ENCODE measurements at places on chromosomes 16 and 17.

DNA sequence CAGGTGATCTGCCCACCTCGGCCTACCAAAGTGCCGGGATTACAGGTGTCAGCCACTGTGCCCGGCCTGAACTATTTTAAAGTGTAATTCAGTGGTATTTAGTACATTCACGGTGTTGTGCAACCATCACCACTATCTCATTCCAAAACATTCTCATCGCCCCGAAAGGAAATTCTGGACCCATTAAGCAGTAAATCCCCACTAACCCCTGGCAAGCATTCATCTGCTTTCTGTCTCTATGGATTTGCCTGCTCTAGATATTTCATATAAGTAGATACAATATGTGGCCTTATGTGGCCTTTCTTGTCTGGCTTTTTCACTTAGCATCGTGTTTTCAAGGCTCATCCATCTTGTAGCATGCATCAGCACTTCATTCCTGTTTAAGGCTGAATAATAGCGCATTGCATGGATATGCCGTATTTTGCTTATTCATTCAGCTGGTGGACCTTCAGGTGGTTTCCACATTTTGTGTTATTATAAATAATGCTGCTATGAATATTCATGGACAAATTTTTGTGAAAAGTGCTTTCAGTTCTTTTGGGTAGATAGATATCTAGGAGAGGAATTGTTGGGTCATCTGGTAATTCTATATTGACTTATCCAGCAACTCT is 8.4 kb upstream of the HERPUD1 start:
- DNase-seq, result no peak

DNA sequence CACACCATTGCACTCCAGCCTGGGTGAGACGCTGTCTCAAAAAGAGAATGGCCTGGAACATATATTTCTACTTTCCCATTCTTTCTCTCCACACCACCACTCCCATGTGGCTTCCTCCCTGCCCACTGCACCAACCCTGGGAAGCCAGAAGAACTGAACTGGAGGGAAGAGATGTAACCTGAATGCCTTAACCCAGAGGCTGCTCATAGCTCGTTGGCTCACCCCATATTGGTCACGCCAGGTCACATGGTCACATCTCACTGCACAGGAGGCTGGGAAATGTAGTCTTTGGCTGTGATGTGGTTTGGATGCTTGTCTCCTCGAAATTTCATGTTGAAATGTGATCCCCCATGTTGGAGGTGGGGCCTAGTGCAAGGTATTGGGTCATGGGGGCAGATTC is 5.9 kb upstream of the DNAH17 start:
- no peak for DNase-seq

GRCh38 chr17:39527220-39527813 is 66.0 kb downstream of the CDK12 start:
- DNase-seq, result no peak

GRCh38 chr17:74953134-74953687 is 17.5 kb downstream of the OTOP3 start:
- DNase-seq, result no peak

DNA sequence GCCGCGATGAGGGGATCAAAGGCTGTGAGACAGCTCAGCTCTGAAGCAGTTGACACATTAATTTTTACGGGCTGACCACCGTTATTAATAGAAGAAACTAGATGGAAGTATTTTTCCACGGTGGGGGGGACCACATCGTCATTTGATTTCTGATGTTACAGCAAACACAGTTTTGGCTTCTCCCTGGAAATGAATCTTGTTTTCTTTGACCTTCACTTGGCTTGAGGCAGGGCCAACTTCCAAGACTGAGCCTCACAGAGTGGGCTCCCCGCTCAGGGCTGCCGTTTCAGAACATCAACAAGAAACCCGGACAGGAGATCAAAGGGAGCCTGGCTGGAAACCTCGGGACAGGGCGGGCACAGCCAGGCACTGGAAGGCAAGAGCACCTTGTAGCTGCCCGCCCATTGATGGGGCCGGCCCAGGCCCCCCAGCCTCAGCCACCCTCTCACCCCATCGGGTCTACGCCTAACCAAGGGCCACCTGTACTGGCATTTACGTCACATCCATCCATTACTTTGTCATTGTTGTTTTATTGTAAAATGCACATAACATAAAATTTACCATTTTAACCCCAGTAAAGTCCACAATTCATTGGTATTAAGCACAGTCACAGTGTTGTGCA is 124.6 kb downstream of the C16orf95 start:
- no peak for DNase-seq

- no peak for DNase-seq
Observed at GRCh38 chr17:47996201-47996600, 25.3 kb downstream of the CDK5RAP3 start.

DNA sequence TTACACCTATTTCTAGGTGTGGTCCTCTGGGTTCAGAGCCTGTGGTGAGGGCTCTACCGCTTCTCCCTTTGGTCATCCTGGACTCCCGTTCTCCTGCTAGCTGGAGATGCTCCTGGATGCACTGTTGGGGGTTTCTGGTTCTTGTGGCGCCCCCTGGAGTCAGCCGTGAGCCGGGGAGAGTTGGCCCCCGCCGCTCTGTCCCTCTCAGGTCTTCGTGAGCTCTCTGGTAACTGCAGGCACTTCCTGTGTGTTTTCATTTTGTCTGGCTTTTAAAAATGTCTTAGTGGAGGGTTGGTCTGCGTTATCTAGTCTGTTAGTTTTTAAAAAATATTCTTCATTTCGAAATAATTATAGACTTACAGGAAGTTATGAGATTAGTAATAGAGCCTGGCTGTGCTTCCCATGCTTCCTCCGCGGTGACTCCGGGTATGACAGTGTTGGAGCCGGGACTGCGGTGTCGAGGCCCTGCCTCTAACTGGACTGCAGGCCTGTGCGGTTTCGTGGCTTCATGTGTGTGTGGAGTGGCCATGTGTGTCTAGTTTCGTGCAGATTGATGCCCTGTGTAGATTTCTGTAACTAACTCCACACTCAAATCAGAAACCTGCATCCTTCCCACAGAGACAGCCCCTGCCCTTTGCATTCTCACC is 78.0 kb upstream of the ZNF750 start:
- peak; percentile 42 for DNase-seq

DNA sequence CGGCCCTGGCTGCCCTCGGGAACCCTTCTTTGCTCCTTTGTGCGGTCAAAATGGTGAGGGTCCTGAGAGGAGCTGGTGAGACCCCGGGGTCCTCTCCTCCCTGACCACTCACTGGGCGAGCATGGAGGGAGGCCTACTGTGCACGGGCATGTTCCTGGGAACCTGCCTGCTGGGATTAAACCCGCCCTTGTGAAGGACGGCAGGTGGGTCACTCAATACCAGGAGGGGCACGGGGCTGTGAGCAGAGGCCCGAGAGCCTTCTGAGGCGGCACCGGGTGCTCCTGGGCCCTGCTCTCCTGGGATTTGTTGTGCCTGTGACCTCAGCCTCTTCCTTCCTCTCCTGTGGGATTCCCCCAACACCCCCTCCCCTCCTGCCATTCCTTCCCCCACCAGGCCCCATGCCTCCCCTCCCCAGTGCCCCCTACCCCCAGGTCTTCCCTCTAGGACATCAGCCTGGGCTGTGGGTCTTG is 19.7 kb downstream of the METRNL start:
- DNase-seq, result no peak

- no peak for DNase-seq
Observed at GRCh38 chr17:14935845-14936485, 329.2 kb downstream of the PMP22 start.

DNA sequence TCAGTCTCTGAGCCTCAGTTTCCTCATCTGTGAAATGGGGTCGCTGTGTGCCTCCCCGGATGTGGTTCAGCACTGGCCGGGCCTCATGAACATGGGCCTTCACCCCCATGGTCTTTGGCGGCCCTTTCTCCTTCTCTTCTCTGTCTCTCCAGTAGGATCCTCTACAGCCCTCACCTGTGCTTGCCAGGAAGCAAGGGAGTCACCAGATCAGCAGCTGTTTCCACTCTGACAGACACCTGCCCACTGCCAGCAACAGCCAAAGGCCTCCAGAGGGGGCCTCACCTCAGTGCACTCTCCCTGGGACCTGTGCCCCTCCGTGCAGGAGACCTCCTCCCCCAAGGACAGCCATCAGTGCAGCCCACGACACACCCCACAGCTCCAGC is 89.4 kb downstream of the C16orf78 start:
- no peak for DNase-seq

- DNase-seq, result no peak
Observed at GRCh38 chr16:55898592-55898991, 23.4 kb upstream of the CES5A start.

DNA sequence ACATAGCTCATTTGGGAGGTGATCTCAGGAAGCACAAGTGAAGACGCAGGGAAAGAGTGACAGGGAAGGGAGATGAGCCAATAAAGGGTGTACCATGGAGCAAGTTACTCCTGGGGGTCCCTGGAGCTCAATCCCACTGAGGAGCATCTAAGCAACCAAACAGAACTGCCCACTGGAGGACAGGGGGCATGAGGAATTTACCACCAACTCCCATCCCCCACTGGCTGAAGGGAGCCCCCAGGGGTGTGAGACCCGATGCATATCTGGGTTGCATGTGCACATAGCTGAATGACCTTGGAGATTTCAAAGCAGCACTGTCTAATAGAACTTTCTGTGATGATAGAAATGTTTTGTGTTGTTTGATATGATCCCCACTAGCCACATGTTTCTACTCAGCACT is 29.6 kb downstream of the C16orf82 start:
- DNase-seq, result no peak

GRCh38 chr16:27245276-27246172 is 23.0 kb downstream of the NSMCE1 start:
- DNase-seq, result no peak

- no peak for DNase-seq
Observed at GRCh38 chr17:55704401-55704800, 18.3 kb downstream of the TMEM100 start.

GRCh38 chr17:49600949-49601348 is 25.3 kb downstream of the NXPH3 start:
- no peak for DNase-seq

GRCh38 chr16:51762081-51762996 is 611.3 kb upstream of the SALL1 start:
- no peak for DNase-seq

GRCh38 chr17:17351356-17351891 is 48.3 kb downstream of the NT5M start:
- DNase-seq, result no peak

DNA sequence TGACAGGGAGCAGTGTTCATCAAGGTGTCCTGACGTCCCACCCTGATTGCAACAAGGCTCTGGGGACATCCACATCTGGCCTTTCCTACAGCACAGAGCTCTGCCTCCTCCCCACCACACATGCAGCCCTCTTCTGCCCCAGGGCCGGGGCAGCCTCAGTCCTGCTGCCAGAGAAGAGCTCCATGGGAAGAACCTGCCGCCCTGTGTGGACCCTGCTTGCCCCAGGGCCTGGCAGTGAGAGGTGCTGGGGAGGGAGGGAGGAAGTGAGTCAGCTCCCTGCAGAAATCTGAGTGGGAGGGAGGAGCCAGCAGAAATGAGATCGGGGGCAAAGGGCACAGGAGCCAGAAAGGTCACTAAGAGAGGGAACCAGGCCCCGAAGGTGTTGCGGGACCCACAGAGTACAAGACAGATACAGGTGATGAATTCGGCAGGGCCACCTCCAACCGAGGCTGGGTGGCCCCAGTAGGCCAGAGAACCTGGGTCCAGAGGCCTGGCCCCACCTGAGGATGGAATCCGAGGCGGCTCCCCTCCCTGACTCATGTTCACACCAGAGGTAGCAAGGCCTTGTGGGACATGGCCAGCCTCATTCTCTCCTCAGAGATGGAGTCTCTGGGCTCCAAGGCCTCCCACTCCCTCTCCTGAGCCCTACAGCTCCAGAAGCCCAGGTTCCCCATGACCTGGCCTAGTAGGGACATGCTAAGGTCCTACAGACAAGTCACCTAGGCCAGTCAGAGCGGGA is 24.8 kb downstream of the MYO18A start:
- no peak for DNase-seq

- no peak for DNase-seq
Observed at GRCh38 chr16:73845238-73846006, 451.2 kb upstream of the PSMD7 start.
